T-helper 2 cell treated with Interferon-gamma antibody and Interleukin-4, amounts not matched to agents 5 μg/mL and 100 μg/mL, for 36 hours (primary cell): ENCODE measurements at places on chromosomes 3 and 15.

- no peak for DNase-seq
- peaks cover 81% of the 10 kb centered on the region for H3K36me3 ChIP-seq
- H3K4me1 ChIP-seq, result peaks cover 59% of the 10 kb centered on the region
- peak overlapping the region; percentile 5 for H3K27ac ChIP-seq
- H3K4me3 ChIP-seq, result no peak overlapping the region
These were observed 5.0 kb downstream of the ZBED2 start for GRCh38 chr3:111590143-111590491.

GRCh38 chr3:94928921-94929320, 866.1 kb downstream of the NSUN3 start:
- H3K27ac ChIP-seq, result no peak overlapping the region
- no peak overlapping the region for H3K4me3 ChIP-seq
- H3K27me3 ChIP-seq, result no peaks in the 10 kb centered on the region
- H3K4me1 ChIP-seq, result no peaks in the 10 kb centered on the region
- DNase-seq, result peak; percentile 7
- H3K36me3 ChIP-seq, result no peaks in the 10 kb centered on the region

DNA sequence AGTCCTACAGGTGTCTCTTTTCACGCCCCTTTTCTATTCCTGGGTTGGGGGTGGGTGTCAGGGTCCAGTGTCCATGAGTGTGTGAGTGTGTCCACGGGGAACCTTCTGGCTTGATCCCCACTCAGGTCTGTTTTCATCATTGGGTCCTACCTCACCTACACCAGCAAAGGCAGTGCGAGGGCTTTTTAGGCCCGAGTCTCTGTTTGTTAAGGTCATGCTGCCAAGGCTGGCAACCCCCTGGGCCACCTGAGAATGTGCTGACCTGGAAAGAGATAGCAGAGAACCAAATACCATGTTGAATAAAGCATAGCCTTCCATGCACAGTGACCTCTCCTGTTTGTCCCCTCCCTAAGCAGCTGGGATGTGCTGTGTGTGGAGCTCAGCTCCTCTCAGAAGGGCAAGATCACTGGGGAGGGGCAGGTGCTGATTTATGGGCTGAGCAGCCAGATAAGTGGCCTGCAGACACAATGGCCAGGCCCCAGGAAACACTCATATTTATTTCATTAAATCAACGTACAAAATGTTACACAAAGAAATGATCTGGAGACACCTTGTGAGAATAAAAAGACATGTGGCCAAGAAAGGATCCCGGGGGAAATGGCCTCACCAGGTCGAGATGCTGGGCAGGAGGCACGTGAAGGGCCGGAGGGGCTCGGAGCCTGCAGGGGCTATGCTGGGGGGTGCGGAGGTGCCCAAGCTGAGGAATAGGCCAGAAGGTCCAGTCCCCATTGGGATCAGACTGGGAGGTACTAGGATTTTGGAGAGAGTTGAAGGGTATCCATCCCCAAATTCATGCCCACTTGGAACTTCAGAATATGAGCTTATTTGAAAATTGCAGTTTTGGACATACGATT, 36.1 kb downstream of the RAB6B start:
- no peaks in the 10 kb centered on the region for H3K36me3 ChIP-seq
- H3K4me3 ChIP-seq, result no peak overlapping the region
- no peaks in the 10 kb centered on the region for H3K27me3 ChIP-seq
- no peak for DNase-seq
- peaks cover 4% of the 10 kb centered on the region for H3K4me1 ChIP-seq

- no peak overlapping the region for H3K27ac ChIP-seq
- no peak for DNase-seq
- H3K36me3 ChIP-seq, result peaks cover 6% of the 10 kb centered on the region
- H3K4me1 ChIP-seq, result no peaks in the 10 kb centered on the region
These were observed 15.8 kb downstream of the TP63 start for GRCh38 chr3:189646853-189647542.

GRCh38 chr3:109784285-109784684, 446.9 kb upstream of the DPPA4 start:
- no peak for DNase-seq
- H3K4me1 ChIP-seq, result no peaks in the 10 kb centered on the region
- no peak overlapping the region for H3K27ac ChIP-seq

GRCh38 chr15:100208921-100209603, 132.7 kb downstream of the ADAMTS17 start:
- no peaks in the 10 kb centered on the region for H3K27me3 ChIP-seq
- no peak overlapping the region for H3K27ac ChIP-seq
- no peaks in the 10 kb centered on the region for H3K4me1 ChIP-seq
- no peaks in the 10 kb centered on the region for H3K36me3 ChIP-seq
- DNase-seq, result no peak
- H3K4me3 ChIP-seq, result no peak overlapping the region

DNA sequence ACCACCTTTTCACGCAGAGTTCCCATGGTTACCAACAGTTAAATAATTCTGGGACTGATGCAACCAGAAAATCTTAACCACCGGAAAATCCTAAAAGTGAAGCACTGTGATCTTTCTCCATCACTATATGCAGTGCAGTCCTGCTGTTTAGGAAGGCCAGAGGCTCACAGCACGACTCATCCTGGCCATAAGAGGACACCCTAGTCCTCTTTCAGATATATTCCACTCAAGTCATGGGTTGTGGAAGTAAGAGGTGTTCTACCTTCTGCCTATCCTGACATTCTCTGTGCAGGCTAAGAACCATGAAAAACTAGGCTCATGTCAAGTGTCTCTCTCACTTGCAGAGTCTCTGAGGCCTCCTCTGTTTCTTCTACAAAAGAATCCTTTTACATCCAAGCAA, 67.2 kb downstream of the DHX30 start:
- H3K4me3 ChIP-seq, result no peak overlapping the region
- no peak for DNase-seq
- H3K27ac ChIP-seq, result no peak overlapping the region
- no peaks in the 10 kb centered on the region for H3K4me1 ChIP-seq

DNA sequence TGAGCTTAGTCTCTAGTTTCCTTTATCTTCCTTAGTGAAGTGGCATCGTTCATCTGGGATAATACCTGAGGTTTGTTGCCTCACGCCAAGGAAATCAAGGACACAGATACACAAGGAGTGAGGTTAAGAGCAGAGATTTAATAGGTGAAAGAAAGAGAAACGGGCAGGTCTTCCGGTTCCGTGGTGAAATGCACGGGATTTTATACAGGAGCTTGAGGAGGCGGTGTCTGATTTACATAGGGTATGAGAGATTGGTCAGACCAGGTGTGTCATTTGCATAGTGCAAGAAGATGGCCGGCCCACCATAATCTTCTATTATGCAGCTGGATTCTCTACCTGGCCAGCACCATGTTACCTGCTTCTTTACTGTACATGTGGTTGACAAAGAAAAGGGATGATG, 17.2 kb downstream of the ARRDC4 start:
- peaks cover 3% of the 10 kb centered on the region for H3K4me1 ChIP-seq
- H3K4me3 ChIP-seq, result no peak overlapping the region
- no peak for DNase-seq

DNA sequence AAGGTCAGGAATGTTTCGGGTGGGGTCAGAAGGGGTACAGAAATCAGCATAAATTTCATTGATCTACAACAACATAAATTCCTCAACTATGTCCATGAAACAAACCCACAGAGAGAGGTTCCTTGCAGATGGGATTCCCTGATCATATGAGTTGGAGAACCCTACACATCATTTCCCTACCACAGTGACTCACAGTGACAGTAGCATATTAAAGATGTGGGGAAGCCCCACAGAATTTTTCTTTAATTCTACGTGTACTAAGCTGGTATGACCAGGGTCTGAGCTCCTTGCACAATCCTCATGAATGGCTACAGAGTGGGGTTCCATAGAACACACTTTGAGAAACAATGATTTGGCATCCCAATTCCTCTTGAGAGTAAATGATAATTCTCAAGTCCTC, 116.9 kb upstream of the RAD18 start:
- H3K36me3 ChIP-seq, result no peaks in the 10 kb centered on the region
- DNase-seq, result no peak
- no peak overlapping the region for H3K4me3 ChIP-seq
- H3K27me3 ChIP-seq, result no peaks in the 10 kb centered on the region
- H3K27ac ChIP-seq, result no peak overlapping the region

GRCh38 chr15:64568765-64569164, 108.4 kb downstream of the ZNF609 start:
- H3K4me3 ChIP-seq, result peak overlapping the region; percentile 18
- no peak for DNase-seq
- H3K27ac ChIP-seq, result peak overlapping the region; percentile 39
- H3K4me1 ChIP-seq, result peaks cover 46% of the 10 kb centered on the region

DNA sequence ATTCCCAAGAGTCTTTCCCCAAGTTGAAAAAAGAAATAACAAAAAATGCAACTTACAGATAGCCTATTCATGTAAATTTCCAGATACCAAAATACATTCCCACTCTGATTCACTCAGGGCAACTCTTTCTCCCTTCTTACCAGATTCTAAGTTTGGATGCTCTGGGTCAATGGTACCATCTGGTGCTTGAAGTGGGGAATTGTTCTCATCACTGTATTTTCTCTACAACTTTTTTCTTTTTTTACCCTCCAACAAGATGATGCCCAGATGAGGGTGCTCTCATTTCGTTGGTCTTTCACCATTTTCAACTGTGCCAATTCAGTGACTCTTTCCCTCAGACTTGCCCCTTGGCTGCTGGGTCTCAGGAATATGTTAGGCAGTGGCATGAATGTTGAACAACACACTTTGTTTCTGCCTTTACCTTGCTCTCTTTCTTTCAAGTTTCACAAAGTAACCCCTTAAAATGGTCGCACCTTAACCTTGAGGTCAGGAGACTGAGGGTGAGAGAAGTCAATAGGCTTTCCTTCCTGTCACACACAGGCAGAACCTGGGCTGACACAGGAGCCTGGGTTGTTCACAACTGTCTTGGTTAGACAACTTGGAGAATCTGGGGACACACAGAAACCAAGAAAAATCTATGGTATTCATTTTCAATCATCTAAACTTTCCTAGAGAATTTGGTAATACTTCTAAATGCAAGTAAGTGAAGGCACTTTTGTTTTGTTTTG, 330.7 kb upstream of the SLCO3A1 start:
- no peak overlapping the region for H3K4me3 ChIP-seq
- H3K27me3 ChIP-seq, result peaks cover 7% of the 10 kb centered on the region
- no peak overlapping the region for H3K27ac ChIP-seq
- DNase-seq, result no peak
- H3K36me3 ChIP-seq, result no peaks in the 10 kb centered on the region
- no peaks in the 10 kb centered on the region for H3K4me1 ChIP-seq

- no peak overlapping the region for H3K4me3 ChIP-seq
- H3K27ac ChIP-seq, result no peak overlapping the region
- H3K36me3 ChIP-seq, result peaks cover 59% of the 10 kb centered on the region
- H3K4me1 ChIP-seq, result peaks cover 33% of the 10 kb centered on the region
- no peaks in the 10 kb centered on the region for H3K27me3 ChIP-seq
- no peak for DNase-seq
These were observed 19.4 kb downstream of the ANKRD28 start for GRCh38 chr3:15778332-15778858.

DNA sequence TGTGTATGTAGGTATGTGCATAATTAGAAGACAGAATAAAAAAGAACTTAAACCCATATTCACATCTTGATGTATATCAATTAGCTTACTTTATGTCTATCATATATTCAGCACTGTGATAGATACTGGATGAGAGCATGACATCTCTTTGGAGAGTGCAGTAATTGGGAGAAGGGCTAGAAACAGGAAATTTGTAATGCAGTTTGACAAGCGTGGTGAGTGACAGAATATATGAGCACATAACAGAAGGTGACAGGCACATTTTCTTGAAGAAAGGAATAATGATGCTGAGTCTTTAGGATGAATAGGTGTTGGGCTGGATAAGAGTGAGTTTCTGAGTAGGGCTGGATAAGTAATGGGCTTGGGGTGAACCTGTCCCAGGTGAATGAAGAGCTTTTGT, 680.3 kb upstream of the ZNF385D start:
- no peak overlapping the region for H3K4me3 ChIP-seq
- no peak for DNase-seq
- no peaks in the 10 kb centered on the region for H3K4me1 ChIP-seq
- H3K36me3 ChIP-seq, result no peaks in the 10 kb centered on the region
- no peaks in the 10 kb centered on the region for H3K27me3 ChIP-seq
- no peak overlapping the region for H3K27ac ChIP-seq

- H3K27me3 ChIP-seq, result peaks cover 2% of the 10 kb centered on the region
- H3K4me3 ChIP-seq, result no peak overlapping the region
- DNase-seq, result no peak
- H3K36me3 ChIP-seq, result no peaks in the 10 kb centered on the region
- H3K27ac ChIP-seq, result no peak overlapping the region
These were observed 22.1 kb upstream of the DET1 start for GRCh38 chr15:88568589-88568988.

- no peaks in the 10 kb centered on the region for H3K27me3 ChIP-seq
- no peak for DNase-seq
- no peaks in the 10 kb centered on the region for H3K36me3 ChIP-seq
- no peaks in the 10 kb centered on the region for H3K4me1 ChIP-seq
- H3K27ac ChIP-seq, result no peak overlapping the region
These were observed 426.2 kb downstream of the SQOR start for GRCh38 chr15:46061002-46061401.

- H3K36me3 ChIP-seq, result peaks cover 6% of the 10 kb centered on the region
- peaks cover 45% of the 10 kb centered on the region for H3K4me1 ChIP-seq
- no peak for DNase-seq
- no peaks in the 10 kb centered on the region for H3K27me3 ChIP-seq
These were observed 469.9 kb upstream of the CBLB start for GRCh38 chr3:106338582-106339214.

GRCh38 chr3:186847437-186847836, 4.9 kb downstream of the ADIPOQ start:
- H3K4me3 ChIP-seq, result no peak overlapping the region
- H3K27me3 ChIP-seq, result peaks cover 14% of the 10 kb centered on the region
- no peak overlapping the region for H3K27ac ChIP-seq
- peaks cover 1% of the 10 kb centered on the region for H3K36me3 ChIP-seq
- H3K4me1 ChIP-seq, result peaks cover 18% of the 10 kb centered on the region

DNA sequence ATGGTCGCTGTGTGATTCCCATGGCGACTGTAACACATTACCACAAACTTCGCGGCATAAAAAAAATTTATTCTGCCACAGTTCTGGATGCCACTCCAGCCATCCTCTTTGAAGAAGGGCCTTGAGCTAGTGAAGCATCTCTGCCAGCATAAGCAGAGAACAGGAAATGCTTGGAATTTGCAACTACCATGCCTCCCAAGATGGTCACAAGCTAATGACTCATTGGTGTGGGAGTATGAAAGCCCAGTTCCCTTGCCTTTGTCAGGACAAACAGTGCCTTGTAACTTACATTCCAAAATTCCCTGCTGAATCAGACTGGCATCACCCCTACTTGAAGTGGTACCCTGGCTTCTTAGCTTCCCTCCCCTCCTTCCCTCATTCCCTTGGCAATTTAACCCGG, 129.7 kb downstream of the PROS1 start:
- DNase-seq, result no peak
- H3K36me3 ChIP-seq, result no peaks in the 10 kb centered on the region
- H3K4me1 ChIP-seq, result no peaks in the 10 kb centered on the region
- H3K27ac ChIP-seq, result no peak overlapping the region
- H3K27me3 ChIP-seq, result no peaks in the 10 kb centered on the region
- H3K4me3 ChIP-seq, result no peak overlapping the region

GRCh38 chr15:33068511-33068990, 126.0 kb downstream of the FMN1 start:
- H3K36me3 ChIP-seq, result no peaks in the 10 kb centered on the region
- no peak overlapping the region for H3K4me3 ChIP-seq
- DNase-seq, result no peak
- H3K27ac ChIP-seq, result no peak overlapping the region
- H3K27me3 ChIP-seq, result peaks cover 13% of the 10 kb centered on the region
